ENCODE measurements at places on chromosomes 4 and X. TPM values are rescaled to one million over a fixed set of nuclear protein-coding genes. Genes with fewer than 3 reads are reported as not detected.

RASL11B gene
- total RNA-seq = 0.17 TPM

ATP1B4 gene
- not detected for total RNA-seq

HPSE gene
- total RNA-seq = 17.3 TPM

CCSER1 gene
- 0.64 TPM for total RNA-seq

WWC2 gene
- total RNA-seq = 1.2 TPM

IQSEC2 gene
- 0.83 TPM for total RNA-seq

GDPD2 gene
- total RNA-seq = not detected

GUCY1B1 gene
- not detected for total RNA-seq

- no peak overlapping the region for H3K4me3 ChIP-seq
- no peak overlapping the region for H3K27ac ChIP-seq
- H3K36me3 ChIP-seq = no peaks in the 10 kb centered on the region
Measured at GRCh38 chr4:142497606-142498005, 348.5 kb downstream of the INPP4B start.

- no peak overlapping the region for H3K27ac ChIP-seq
- no peaks in the 10 kb centered on the region for H3K36me3 ChIP-seq
- no peak for DNase-seq
- H3K4me1 ChIP-seq = no peaks in the 10 kb centered on the region
Measured at GRCh38 chr4:176641237-176641636, 151.5 kb downstream of the VEGFC start.

- DNase-seq = no peak
- H3K4me1 ChIP-seq = no peaks in the 10 kb centered on the region
- no peak overlapping the region for H3K27ac ChIP-seq
- H3K27me3 ChIP-seq = no peaks in the 10 kb centered on the region
- no peaks in the 10 kb centered on the region for H3K36me3 ChIP-seq
- no peak overlapping the region for H3K4me3 ChIP-seq
Measured at GRCh38 chrX:129593137-129593536, 53.1 kb downstream of the OCRL start.

GRCh38 chrX:63784902-63785707 is at the start of gene ARHGEF9:
Gene ARHGEF9, minus strand, starts transcription at chrX:63785214. Its CDS starts 69 bp downstream, at chrX:63785145.
- peak within 1 kb of the TSS; percentile 57 for H3K4me3 ChIP-seq
- peak; percentile 25 for DNase-seq
- H3K36me3 ChIP-seq = no peaks in the 10 kb centered on the region
- no peak within 1 kb of the TSS for H3K27ac ChIP-seq

GRCh38 chrX:79140731-79141130 is 3.8 kb upstream of the GPR174 start:
- no peak overlapping the region for H3K27ac ChIP-seq
- DNase-seq = no peak
- H3K4me3 ChIP-seq = no peak overlapping the region
- H3K36me3 ChIP-seq = peaks cover 10% of the 10 kb centered on the region
- H3K4me1 ChIP-seq = peaks cover 35% of the 10 kb centered on the region

DNA sequence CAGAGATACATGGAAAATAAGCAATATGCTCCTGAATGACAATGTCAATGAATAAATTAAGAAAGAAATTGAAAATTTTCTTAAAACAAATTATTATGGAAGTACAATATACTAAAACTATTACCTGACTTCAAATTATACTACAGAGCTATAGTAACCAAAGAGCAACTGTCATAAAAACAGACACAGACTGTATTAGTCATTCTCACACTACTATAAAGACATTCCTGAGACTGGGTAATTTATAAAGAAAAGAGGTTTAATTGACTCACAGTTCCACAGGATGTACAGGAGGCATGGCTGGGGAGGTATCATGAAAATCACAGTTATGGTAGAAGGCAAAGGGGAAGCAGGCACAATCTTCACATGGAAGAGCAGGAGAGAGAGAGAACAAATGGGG is 60.0 kb upstream of the CYSLTR1 start:
- H3K4me1 ChIP-seq = no peaks in the 10 kb centered on the region
- no peak for DNase-seq
- no peak overlapping the region for H3K4me3 ChIP-seq

DNA sequence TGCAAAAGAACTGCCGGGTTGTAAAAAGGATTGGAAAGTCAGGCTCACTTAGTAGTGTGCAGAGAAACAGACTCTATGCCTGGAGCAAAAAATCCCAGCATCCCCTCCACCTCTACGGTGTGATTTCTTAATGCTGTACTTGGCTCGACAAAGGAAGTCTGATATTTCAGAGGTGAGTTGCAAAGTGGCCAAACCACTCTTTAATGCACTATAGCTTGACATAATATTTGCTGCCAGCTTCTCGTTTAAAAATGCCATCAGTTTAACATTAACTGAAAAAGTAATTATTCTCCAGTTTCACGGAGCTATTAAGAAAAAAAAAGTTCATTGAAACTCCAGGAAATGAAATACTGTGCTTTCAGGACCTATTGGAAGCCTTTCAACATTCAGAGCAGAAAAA is 448.3 kb upstream of the ZFP42 start:
- DNase-seq = no peak
- no peak overlapping the region for H3K27ac ChIP-seq
- no peaks in the 10 kb centered on the region for H3K4me1 ChIP-seq
- no peak overlapping the region for H3K4me3 ChIP-seq

GRCh38 chr4:61604054-61604453 is 403.9 kb downstream of the ADGRL3 start:
- H3K27me3 ChIP-seq = no peaks in the 10 kb centered on the region
- no peak overlapping the region for H3K4me3 ChIP-seq
- no peak overlapping the region for H3K27ac ChIP-seq

DNA sequence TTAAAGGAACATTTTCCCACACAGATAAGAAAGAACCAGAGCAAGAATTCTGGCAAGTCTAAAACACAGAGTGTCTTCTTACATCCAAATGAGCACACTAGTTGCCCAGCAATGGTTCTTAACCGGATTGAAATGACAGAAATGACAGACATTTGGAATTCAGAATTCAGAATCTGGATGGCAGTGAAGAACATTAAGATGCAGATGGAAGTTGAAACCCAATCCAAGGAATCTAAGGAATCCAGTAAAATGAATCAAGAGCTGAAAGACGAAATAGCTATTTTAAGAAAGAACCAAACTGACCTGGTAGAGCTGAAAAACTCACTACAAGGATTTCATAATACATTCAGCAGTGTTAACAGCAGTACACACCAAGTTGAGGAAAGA is 21.5 kb downstream of the ANAPC10 start:
- H3K27ac ChIP-seq = peak overlapping the region; percentile 90
- no peak for DNase-seq
- H3K4me3 ChIP-seq = peak overlapping the region; percentile 61
- peaks cover 19% of the 10 kb centered on the region for H3K4me1 ChIP-seq
- H3K36me3 ChIP-seq = peaks cover 47% of the 10 kb centered on the region

GRCh38 chr4:40502934-40503333 is 126.7 kb downstream of the RBM47 start:
- H3K27me3 ChIP-seq = no peaks in the 10 kb centered on the region
- peak; percentile 32 for DNase-seq
- peak overlapping the region; percentile 72 for H3K4me3 ChIP-seq
- H3K27ac ChIP-seq = peak overlapping the region; percentile 93
- H3K36me3 ChIP-seq = peaks cover 7% of the 10 kb centered on the region

- no peaks in the 10 kb centered on the region for H3K27me3 ChIP-seq
- H3K4me1 ChIP-seq = no peaks in the 10 kb centered on the region
- H3K36me3 ChIP-seq = no peaks in the 10 kb centered on the region
- no peak overlapping the region for H3K27ac ChIP-seq
- H3K4me3 ChIP-seq = no peak overlapping the region
Measured at GRCh38 chrX:96430756-96431455, 253.7 kb upstream of the DIAPH2 start.

GRCh38 chrX:14398725-14399124 is 130.6 kb upstream of the GLRA2 start:
- H3K4me3 ChIP-seq = no peak overlapping the region
- DNase-seq = no peak

GRCh38 chr4:1334579-1334895 is 12.5 kb upstream of the UVSSA start:
- DNase-seq = no peak
- no peak overlapping the region for H3K27ac ChIP-seq
- H3K4me3 ChIP-seq = no peak overlapping the region
- peaks cover 44% of the 10 kb centered on the region for H3K36me3 ChIP-seq

DNA sequence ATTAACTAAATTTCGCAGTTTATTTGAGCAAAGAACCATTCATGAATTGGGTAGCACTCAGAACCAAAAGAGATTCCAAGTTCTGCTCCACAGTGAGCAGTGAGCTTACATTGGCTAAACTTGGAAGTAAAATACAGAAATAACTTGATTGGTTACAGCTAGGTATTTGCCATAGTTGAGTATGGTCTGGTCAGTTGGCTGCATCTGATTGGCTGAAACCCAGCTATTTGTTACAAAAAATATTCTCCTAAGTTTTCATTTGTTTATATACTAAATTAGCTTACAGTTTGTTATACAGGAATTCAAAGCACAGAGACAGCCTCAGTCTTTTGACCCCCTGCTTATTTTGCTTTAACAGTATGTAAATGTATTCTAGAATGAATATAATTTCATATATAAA is 215.1 kb downstream of the RELL1 start:
- H3K27me3 ChIP-seq = peaks cover 25% of the 10 kb centered on the region
- DNase-seq = no peak
- no peak overlapping the region for H3K27ac ChIP-seq
- no peak overlapping the region for H3K4me3 ChIP-seq
- H3K4me1 ChIP-seq = no peaks in the 10 kb centered on the region

DNA sequence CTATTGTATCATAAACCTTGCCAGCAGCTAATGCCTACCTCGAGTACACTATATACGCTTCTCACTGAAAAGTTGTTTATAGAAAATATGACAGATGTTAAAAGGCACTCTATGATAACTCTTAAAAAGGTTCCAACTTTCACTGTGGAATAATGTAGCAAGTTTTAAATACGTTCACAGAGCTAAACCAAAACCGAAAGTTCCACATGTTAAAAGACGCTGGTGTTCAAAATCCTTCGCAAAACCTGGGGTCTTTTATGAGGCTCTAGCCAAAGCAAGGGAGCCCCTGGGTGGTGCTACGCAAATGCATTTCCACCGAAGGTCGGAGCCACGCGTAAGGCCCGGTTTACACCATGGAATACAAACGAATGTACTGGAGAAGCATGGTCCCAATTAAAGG is 103.7 kb upstream of the TENM3 start:
- H3K27me3 ChIP-seq = peaks cover 71% of the 10 kb centered on the region
- H3K4me3 ChIP-seq = peak overlapping the region; percentile 77
- DNase-seq = no peak

GRCh38 chr4:31190671-31191070 is 470.5 kb downstream of the PCDH7 start:
- H3K4me1 ChIP-seq = no peaks in the 10 kb centered on the region
- no peaks in the 10 kb centered on the region for H3K36me3 ChIP-seq
- DNase-seq = no peak
- H3K4me3 ChIP-seq = no peak overlapping the region
- H3K27me3 ChIP-seq = no peaks in the 10 kb centered on the region
- no peak overlapping the region for H3K27ac ChIP-seq

GRCh38 chr4:6236816-6237390 is 32.7 kb upstream of the WFS1 start:
- H3K4me3 ChIP-seq = no peak overlapping the region
- H3K27me3 ChIP-seq = peaks cover 3% of the 10 kb centered on the region
- DNase-seq = no peak
- no peaks in the 10 kb centered on the region for H3K4me1 ChIP-seq
- H3K27ac ChIP-seq = no peak overlapping the region
- H3K36me3 ChIP-seq = no peaks in the 10 kb centered on the region

GRCh38 chrX:99242001-99242400 is 1168.1 kb downstream of the PCDH19 start:
- no peaks in the 10 kb centered on the region for H3K36me3 ChIP-seq
- DNase-seq = no peak
- H3K27ac ChIP-seq = no peak overlapping the region
- H3K4me1 ChIP-seq = no peaks in the 10 kb centered on the region

GRCh38 chr4:57037982-57038604 is 59.4 kb downstream of the POLR2B start:
- peaks cover 12% of the 10 kb centered on the region for H3K27me3 ChIP-seq
- H3K27ac ChIP-seq = no peak overlapping the region
- peaks cover 3% of the 10 kb centered on the region for H3K36me3 ChIP-seq
- DNase-seq = peak; percentile 34
- peaks cover 2% of the 10 kb centered on the region for H3K4me1 ChIP-seq

DNA sequence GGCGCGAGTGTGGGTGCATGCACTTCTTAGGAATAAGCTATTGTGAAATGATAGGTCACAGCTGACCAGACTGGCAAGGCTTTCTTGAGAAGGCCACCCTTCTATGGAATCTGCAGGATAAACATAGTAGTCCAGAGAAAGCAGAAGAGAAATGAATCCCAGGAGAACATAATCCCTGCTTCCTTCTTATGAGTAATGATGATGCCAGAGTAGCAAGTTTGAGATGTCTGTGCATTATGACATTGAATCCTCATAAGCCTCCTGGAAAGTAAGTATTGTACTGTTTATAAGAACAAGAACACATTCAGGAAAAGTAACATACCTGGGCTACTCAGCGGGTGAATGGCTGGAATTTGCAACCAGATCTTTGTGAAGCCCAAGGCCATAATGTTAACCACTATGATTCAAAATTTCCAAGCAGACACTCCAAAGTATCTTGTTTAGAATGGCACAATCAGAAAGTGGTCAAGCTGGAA is 272.1 kb upstream of the HS3ST1 start:
- no peak for DNase-seq
- peaks cover 5% of the 10 kb centered on the region for H3K27me3 ChIP-seq
- no peak overlapping the region for H3K27ac ChIP-seq
- no peaks in the 10 kb centered on the region for H3K4me1 ChIP-seq

- no peaks in the 10 kb centered on the region for H3K4me1 ChIP-seq
- no peak for DNase-seq
- H3K36me3 ChIP-seq = no peaks in the 10 kb centered on the region
- no peaks in the 10 kb centered on the region for H3K27me3 ChIP-seq
- H3K27ac ChIP-seq = no peak overlapping the region
- no peak overlapping the region for H3K4me3 ChIP-seq
Measured at GRCh38 chr4:75189711-75190335, 256.9 kb downstream of the PARM1 start.

- H3K36me3 ChIP-seq = no peaks in the 10 kb centered on the region
- no peak overlapping the region for H3K4me3 ChIP-seq
Measured at GRCh38 chr4:25873632-25874129, 10.9 kb upstream of the SEL1L3 start.

DNA sequence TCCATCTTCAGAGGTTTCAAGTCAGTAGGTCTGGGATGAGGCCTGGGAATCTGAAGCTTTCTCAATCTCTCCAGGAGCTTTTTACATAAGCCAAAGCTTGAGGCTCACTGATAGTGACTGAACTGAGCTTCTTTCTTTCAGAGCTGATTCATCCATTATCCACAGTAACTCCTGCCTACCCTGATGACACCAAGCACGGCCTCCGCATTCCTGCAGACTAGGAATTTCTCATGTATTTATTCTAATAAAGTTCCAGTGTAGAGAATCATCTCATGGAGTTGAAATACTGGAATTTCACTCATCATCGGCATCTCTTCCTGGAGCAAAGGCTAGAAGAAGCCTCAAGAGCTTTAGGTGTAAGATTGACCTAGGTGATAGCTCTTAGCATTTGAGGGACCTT is 12.1 kb upstream of the DCTD start:
- no peak overlapping the region for H3K4me3 ChIP-seq
- H3K36me3 ChIP-seq = no peaks in the 10 kb centered on the region
- H3K27me3 ChIP-seq = peaks cover 4% of the 10 kb centered on the region
- DNase-seq = no peak
- H3K4me1 ChIP-seq = peaks cover 3% of the 10 kb centered on the region

GRCh38 chrX:138711399-138712347 is at the start of gene FGF13:
Gene FGF13, minus strand, starts transcription at chrX:138711717. Its CDS starts 714 bp downstream, at chrX:138711003.
- H3K36me3 ChIP-seq = no peaks in the 10 kb centered on the region
- H3K27me3 ChIP-seq = peaks cover 33% of the 10 kb centered on the region
- peak; percentile 19 for DNase-seq
- H3K4me1 ChIP-seq = no peaks in the 10 kb centered on the region
- no peak within 1 kb of the TSS for H3K4me3 ChIP-seq

Measured in activated naive CD8-positive, alpha-beta T cell treated with anti-CD3 and anti-CD28 coated beads, Interleukin-2, amount 10 ng/mL, durations not matched to agents 7 days and 5 days (primary cell).